Progenitor cell of endocrine pancreas (in vitro differentiated cells): ENCODE measurements at places on chromosomes 6 and 20.

- DNase-seq, result no peak
Observed at GRCh38 chr20:35695245-35695749, 3.9 kb downstream of the NFS1 start.

GRCh38 chr6:126444659-126445273 lies 104.9 kb downstream of the CENPW start:
- no peak for DNase-seq

GRCh38 chr20:20710443-20711315 lies 1.8 kb downstream of the RALGAPA2 start:
- no peak for DNase-seq

DNA sequence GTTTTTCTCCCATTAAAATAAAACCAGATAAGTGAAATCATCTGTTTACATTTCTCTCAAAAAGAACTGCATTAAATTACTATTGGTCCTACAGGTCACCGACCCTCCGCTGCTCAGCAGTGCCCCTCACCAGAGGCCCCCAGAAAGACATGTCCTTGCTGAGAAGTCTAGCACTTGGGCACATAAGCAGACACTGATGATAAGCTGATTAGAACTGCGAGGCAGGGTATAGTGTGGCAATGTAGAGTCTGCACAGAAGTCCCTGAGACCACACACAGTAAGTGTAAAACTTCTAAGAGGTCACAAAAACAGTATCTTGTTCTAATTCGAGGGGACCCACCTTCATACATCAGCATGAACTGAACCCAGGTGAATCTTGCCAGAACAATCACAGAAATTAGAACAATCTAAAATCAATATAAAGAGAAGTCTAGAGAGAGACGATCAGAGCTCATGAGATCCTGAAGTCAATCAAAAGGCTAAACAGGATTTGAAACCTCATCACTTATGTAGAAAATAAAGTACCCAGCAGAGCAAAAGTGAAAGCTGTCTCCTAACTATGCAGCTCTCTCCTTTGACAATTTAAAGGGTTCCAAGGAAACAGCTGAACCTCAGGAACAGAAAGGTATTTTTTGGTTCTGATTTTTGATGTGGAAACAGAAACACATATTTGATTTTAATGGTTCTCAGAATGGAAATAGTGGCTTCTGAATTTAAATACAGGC lies 182.9 kb downstream of the PTPRT start:
- no peak for DNase-seq

DNA sequence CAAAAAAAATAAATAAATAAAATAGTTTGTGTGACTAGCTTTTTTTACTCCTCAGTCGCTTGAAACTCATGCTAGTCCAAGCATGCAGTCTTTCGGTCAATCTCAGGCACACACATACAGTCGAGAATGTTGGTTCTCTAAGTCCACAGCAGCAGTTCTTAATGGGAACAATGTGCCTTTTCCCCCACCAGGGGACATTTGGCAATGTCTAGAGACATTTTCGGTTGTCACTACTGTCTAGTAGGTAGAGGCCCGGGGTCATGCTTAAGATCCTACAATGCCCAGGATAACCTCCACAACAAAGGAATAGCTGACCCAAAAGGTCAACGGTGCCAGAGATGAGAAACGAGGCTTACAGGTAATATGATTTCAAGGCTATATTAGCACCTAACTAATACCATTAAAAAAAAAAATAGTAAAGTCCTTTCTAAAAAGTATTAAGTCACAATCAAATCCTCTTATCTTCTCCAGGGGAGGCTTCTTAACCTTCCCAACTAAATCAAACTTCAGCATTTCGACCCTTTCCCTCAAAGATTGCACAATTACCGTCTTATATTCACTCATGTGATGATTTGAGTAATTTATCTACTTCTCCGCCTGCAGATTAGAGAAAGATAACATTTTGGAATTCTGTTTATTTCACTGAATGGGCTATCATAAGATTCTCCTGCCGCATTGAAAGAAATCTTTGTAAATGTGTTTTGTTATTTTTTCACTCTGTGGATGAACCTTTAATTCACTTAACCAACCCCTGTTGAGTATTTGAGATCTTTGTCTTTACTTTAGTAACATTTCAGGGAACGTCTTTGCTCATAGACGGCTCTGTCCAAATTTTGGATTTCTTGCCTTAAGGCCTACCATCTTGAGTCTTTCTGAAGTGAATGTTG lies 8.1 kb upstream of the SALL4 start:
- no peak for DNase-seq
